ENCODE measurements at places on chromosomes 16 and 17.

DNA sequence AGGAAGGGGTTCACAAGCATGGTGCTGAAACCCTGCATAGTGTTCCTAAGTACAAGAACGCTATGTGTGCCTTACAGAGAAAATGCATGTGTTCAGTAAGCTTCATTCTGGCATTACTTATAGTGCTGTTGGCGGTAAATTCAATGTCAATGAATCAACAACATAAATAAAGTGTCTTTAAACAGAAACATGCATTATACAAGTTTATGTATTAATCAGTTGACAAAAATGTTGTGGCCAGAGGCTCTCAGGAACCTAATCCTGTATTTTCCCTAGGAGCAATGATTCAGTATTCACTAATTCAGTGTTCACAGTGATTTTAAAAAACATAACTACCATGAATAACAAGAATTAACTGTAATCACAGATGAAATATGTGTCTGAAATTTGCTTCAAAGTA, 47.1 kb upstream of the MYOCD start:
- no peak for DNase-seq

DNA sequence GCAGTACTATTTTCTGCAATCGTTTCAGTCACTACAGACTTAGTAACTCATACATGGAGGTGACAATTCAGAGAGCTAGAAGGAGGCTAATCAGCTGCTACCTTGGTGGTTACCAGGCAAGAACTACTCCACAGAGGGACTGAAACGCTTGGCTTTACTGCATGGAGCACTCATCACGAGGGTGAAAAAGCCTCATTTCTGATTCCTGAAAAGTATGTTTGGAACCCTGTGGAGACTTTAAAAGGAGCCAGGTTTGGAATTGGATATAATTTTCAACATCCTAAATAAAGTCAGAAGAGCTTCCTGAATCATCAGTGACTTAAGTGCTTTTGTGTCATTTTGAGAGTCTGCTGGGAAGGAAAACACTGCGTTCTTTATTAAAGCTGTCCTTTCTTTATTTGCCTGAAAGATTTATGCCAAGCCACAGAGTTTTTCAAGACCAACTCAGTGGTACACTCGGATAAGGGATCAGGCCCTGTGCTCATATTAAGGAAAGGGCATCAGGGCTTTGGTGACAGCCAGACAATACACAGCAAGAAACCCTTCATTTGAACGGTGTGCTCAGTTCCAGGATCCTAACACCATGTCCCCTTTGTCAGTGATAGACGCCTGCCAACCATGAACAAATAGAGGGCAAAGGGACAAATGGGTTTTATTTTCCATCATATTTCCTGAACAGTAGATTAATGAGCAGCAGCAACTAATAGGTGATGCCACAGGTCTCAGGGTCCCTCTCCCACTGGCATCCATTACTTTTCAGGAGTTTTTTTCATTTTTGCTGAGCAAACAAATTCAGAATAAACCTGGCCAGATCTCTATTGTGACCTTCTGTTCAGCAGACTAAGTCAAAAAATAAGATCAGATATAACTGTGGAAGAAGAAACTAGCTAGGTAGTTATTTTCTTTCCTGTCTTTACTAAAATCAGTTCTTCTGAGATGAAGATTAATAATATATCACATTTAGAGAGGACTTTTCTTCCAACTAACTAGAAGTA, 80.5 kb upstream of the CLEC18B start:
- no peak for DNase-seq

- no peak for DNase-seq
Measured at GRCh38 chr16:56108724-56109123, 82.6 kb upstream of the GNAO1 start.

DNA sequence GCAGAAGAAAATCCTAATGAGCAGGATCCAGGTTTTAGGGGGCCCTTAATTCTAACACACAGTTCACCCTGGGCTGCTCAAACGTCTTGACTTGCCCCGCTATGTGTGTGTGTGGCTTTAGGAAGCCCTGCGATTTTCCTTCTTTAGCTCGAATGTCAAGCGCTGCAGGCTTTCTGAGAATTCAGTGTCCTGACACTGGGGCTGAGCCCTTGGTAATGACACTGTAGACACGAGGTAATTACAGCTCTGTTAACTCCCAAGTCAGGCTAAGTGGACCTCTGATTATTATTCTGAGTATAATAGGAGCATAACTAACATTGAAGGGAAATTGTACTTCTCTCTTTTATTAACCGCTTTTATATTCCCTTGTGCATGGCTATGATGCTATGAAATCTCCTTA, 202.1 kb downstream of the RBFOX1 start:
- DNase-seq, result no peak

- DNase-seq, result no peak
Measured at GRCh38 chr17:30505868-30506417, 28.7 kb downstream of the GOSR1 start.

- DNase-seq, result no peak
Measured at GRCh38 chr17:59396134-59396826, 64.8 kb downstream of the YPEL2 start.

DNA sequence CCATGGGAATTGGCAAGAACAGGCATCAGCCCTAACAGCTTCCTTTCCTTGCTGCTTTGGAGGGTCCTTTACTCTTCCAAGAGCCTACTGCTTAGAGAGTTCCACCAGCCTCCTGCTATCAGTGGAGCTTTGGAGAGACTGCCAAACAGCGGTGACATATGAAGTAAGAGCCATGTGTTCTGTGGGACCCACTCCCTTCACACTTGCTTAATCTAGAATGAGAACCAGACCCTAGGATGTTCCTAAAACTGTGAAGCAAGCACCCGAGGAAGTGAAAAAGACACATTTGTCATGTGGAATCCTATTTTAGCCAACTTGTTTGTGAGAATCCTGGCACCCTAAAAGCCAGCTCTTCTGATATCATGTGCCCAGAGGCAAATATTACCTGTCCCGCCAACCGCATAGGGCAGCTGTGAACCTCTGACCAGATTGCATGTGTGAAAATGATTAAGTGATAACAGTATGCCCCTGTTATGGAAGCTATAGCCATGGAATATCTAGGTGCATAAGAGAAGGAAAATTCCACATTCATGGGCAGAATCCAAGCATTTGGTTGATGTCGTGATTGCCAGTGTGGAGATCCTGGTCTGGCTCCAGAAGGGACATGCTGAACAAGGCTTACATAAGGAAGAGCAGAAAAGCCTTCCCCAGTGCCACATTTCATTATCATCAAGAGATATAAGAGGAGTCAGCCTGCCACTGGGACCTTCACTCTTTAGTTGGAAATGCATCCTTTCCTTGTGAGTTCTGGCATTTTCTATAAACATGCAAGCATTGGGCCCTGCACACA, 18.7 kb downstream of the RCVRN start:
- no peak for DNase-seq

- DNase-seq, result no peak
Measured at GRCh38 chr16:82756283-82756599, 129.5 kb downstream of the CDH13 start.

DNA sequence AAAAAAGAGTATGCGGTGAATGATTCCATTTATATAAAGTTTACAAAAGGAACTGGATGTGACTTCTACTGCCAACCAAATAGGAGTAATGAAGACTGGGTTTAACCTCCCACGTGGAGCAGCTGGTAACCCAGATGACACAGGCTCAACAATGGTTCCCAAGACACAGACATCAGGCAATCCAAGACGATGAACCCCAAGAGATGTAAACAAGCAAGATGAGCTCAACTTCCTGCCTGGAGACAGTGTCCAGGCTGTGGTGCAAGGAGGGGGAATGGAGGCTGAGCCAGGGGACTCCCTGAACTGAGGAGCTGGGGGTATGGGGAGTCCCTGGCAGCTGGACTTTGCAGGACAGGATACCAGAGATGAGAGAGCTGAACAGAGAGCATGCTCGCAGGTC, 104.7 kb downstream of the LITAF start:
- no peak for DNase-seq

GRCh38 chr16:22625967-22626366, 115.3 kb downstream of the NPIPB5 start:
- DNase-seq, result no peak

- peak; percentile 51 for DNase-seq
Measured at GRCh38 chr17:80758481-80759376, 214.1 kb downstream of the RPTOR start.

- no peak for DNase-seq
Measured at GRCh38 chr17:35144840-35145239, 2.7 kb upstream of the NLE1 start.

DNA sequence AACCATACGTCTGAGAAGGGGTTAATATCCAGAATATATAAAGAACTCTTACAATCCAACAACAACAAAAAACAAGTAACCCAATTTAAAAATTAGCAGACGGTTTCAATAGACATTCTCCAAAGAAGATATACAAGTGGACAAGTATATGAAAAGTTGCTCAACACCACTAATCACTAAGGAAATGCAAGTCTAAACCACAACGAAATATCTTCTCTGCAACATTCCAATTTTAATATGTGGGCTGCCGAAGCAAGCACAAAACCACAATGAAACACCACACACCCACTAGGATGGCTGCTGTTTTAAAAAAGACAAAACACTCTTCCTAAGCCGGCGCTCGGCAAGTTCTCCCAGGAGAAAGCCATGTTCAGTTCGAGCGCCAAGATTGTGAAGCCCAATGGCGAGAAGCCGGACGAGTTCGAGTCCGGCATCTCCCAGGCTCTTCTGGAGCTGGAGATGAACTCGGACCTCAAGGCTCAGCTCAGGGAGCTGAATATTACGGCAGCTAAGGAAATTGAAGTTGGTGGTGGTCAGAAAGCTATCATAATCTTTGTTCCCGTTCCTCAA, 5.9 kb upstream of the SLC13A2 start:
- DNase-seq, result no peak

DNA sequence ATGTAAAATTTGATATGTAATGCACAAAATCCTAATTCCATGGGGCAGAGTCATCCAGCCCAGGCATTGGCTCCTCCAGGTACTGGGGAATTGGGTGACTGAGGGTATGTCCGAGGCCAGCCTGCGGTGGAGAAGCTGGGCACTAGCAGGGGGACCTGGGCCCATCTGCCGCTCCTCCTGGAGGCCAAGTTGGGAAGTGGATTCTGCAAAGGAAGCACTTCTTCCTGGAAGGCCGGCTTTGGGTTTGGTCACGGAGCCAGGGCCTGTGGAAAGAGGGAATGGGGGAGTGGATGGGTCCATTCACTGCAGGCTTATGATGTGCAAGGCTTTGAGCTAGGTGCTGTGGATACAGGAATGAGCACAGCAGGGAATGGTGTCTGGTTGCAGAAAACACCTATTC, 85.8 kb downstream of the GNAO1 start:
- no peak for DNase-seq

- DNase-seq, result no peak
Measured at GRCh38 chr17:933312-934073, 46.1 kb downstream of the NXN start.

- DNase-seq, result no peak
Measured at GRCh38 chr17:65723431-65724151, 162.1 kb upstream of the AXIN2 start.

GRCh38 chr16:19437280-19437679, 19.6 kb downstream of the TMC5 start:
- DNase-seq, result no peak

DNA sequence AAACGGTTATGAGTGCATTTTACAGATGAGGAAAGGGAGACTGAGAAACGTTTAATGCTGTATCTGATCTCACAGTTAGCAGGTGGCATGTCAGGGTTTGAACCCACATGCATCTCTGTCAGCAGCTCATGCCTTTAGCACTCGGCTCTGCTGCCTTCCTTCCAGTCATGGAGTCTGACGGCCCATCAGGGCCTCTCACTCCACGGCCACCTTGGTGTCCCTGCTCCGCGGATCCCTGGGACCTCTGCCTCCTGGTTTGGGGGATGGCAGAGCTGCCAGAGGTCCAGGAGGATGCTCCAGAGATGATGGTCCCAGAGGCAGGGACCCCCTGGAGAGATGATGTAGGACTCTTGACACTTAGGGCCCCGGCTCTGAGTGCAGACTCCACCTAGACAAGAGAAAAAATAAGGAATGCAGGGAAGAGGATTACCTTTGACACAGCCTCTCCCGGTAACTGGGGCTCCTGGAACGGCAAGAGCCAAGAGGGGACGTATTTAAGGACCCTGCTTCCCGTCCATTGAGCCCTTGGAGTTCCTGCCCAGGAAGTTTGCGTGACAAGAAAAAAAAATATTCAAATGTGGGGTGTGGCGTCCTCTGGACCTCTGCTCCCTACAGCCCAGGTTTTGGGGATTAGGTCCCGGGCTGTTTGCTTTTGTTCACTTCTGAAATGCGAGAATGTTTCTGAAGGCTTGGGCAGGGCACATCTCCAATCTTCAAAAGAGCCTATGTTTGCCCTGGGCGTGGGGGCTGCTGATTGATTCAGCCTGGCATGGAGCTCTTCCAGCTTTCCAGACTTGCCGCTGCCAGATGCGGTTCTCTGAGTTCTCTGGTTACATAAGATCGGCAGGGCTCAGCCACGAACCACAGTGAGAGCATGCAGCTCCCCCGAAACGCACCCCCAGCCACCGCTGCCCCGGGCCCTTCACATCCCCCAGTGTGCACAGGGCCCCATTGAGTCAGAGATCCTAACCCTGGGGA, at the start of gene ALDH3A1:
TSS of gene ALDH3A1 (minus strand) at position 470 of the 978 bp plus-strand sequence. CDS start 3,169 bp downstream, outside the sequence.
- DNase-seq, result no peak

- DNase-seq, result no peak
Measured at GRCh38 chr16:86590501-86591144, 12.3 kb downstream of the FOXL1 start.

DNA sequence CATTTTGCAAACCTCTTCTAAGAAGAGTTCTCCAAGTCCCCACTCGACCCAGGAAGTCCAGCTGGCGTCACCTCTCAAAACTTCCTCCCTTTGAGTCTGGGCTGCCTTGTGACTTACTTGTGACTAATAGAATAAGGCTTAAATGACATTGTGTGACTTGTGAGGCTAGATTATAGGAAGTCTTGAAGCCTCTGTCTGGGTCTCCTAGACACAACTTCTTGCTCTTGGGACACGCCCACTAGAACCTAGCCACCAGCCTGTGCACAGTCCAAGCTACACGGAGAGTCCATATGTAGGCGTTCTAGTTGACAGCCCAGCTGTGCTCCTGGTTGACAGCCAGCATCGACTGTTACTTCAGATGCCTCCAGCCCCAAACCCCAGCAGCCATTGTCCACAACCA, 66.7 kb upstream of the TANC2 start:
- peak; percentile 47 for DNase-seq

GRCh38 chr17:57085448-57086068, 512 bp downstream of the AKAP1 start:
- peak; percentile 63 for DNase-seq

DNA sequence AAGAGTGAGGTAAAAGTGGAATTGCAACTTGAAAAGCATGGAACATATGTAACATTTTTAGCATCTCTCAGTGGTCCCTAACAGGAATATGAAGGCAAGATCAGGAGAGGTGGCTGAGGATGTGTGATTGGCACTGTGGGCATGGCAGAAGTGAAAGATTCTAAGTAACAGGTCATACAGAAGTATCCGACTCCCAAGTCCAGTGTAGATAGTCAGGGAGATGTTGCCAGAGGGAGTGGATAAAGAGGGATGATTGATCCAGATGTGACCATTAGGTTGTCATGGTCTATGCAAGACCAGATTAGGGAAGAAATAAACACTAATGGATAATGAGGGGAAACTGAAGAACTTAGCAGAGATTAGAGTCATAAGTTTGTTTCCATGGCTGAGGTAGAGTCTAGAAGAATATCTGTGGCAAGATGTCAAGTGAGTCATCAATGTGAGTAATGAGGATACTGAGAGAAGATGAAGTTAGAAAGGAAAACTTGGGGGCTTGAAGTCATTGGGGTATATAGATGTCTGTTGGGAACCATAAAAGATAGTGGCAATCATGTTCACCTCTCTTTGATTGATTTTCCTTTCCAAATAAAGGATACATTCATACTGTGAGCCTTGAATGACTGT, 23.9 kb upstream of the CAPNS2 start:
- no peak for DNase-seq
